ENCODE measurements at places on chromosomes 3 and 15. TPM values are rescaled to one million over a fixed set of nuclear protein-coding genes. Genes with fewer than 3 reads are reported as not detected.

GRCh38 chr15:25900901-25901300, 37.8 kb upstream of the ATP10A start:
- no peak for DNase-seq

- DNase-seq = no peak
Measured at GRCh38 chr3:129117134-129117533, 4.5 kb downstream of the RAB43 start.

GRCh38 chr15:58929891-58930416, 3.5 kb downstream of the SLTM start:
- peak; percentile 87 for DNase-seq

DNA sequence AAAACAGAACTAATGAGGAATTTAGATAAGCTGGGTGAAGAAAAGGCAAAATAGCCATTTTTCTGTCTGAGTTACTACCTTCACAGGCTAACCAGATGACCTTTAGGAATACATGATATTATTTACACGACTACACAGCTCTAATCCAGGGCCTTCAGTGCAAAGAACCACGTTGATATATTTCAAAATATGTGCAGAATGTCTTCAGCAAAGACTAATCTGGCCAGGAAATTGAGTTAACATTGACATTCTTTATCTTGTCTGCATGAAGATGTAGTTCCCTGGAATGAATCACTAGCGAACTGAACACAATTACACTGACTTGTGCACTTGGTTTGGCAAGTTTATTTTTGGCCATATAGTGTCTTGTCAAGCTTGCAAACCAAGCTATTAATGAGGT, 41.5 kb downstream of the PDHB start:
- no peak for DNase-seq

DNA sequence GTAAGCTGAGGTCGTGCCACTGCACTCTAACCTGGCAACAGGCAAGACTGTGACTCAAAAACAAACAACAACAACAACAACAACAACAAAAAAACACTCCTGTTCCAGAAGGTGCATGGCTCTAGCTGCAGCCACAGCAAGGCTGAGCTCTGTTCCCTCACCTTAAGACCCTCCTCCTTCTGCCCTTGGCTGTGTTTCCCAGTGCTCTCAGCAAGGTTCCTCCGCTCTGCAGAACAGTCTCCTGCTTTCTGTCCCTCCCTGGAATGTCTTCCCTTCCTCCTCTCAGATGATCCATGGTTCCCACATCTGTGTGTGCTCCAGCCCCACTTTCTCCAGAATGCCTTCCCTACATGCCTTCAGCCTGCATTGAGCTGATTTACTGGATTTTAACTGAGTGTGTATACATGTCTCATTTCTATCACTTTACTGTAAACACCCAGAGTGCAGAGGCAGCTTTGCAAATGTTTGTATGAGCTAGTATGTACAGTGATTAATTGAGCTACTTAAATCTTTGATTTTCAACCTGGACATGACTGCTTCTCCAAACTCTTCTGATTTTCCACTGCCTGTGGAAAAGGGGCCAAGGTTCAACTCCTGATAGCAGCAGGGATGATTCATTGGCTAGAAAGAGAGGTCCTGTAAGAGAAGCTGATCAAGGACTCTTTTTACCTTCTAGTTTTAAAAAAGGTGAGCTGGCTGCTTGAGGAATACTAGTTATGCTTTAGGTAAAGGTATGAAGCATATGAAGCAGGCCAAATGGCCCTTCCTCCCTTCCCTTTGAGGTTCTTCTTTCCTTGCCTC, 14.7 kb downstream of the ANKUB1 start:
- DNase-seq = peak; percentile 7

- DNase-seq = no peak
Measured at GRCh38 chr3:120634539-120634938, 38.4 kb downstream of the NDUFB4 start.

LRRFIP2 gene
- total RNA-seq = 29.0 TPM

TNFSF10 gene
- not detected for total RNA-seq

IMPG2 gene
- not detected for total RNA-seq

KCNMB2 gene
- total RNA-seq = not detected

All from GM23338 (cell line).